ENCODE measurements at places on chromosomes 13 and 19.
A peak's percentile ranks its signal among the peaks of the same experiment; 100 is the strongest.

GRCh38 chr13:51036418-51036817, 74.7 kb downstream of the C13orf42 start:
- no peak for DNase-seq

DNA sequence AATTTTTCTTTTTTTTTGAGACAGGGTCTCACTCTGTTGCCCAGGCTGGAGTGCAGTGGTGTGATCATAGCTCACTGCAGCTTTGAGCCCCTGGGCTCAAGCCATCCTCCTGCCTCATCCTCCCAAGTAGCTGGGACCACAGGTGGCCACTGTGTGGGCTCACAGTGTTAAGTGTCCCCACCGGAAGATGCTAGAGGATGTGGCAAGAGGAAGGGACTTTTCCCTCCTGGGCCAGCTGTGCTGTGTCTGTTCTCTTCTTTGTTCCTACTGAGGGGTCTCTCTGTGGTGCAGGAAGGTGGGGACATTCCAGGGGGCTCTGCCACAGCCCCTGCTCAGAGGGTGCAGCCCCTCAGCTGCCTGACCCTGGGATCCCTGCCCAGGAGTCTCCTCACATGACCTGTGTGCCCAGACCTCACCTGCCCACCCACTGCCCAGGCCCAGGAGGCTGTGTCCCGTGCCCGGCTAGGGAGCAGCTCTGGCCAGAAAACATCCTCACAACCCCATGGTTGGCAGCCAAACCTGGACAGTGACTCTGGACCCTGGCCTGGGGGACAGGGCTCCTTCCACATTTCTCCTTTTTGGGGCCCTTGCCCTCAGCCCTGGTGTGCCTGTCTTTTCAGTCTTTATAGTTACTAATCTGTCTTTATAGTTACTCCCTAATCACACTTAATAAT, 14.4 kb upstream of the ANKRD10 start:
- no peak for DNase-seq

DNA sequence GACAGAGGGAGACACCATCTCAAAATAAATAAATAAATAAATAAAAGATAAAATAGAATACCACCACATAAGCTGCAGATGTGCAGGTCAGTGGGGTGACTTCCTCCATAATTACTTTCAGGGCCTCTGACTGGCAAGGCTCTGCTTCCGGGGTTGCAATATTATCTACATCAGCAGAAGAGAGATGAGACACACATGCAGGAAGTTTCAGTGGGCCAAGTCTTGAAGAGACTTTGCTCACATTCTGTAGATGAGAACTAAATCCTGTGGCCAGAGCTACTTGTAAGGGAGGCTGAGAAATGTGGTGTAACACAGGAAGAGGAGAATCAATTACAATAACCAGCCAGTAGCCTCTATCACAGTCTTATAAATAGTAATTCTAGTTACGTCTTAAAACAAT, 89.9 kb upstream of the MAB21L1 start:
- DNase-seq: no peak

GRCh38 chr19:17081672-17082630, 6.4 kb downstream of the MYO9B start:
- no peak for DNase-seq

DNA sequence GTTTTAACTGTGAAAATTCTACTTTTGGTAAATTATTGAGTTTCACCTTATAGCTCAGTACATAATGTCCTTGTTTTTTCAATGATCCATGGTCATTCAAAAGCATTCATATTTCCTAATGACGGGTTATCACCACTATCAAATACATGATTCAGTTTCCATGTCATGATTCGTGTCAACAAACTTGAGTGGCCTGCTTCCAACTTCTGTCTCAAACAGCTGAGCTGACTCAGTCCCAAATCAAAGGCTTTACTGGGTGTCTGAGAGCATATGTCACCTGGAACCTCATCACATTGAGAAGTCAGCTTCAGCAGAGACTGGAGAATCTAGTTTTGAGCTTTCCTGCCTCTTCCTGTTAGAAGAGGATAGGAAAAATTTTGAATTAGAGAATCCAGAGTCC, 40.3 kb upstream of the SGCG start:
- DNase-seq: no peak

DNA sequence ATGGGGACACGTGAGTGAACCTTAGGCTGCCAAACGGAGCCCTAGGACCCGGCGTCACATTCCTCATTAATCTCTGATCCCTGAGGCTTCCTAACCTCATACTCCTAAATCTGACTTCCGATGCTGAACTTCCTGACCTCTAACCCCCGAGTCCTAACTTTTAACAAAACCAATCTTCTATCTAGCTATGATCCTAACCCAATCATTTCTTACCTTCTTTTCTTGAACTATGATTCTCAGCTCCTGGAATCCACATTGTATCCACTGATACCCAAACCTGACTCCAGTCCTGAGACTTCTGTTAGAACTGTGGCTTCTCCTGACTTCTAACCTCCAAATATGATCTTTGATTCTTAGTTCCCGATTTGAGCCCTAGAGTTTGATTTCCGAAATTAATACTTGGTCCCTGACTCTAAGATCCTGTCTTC, 447 bp downstream of the NFKBIB start:
- no peak for DNase-seq

DNA sequence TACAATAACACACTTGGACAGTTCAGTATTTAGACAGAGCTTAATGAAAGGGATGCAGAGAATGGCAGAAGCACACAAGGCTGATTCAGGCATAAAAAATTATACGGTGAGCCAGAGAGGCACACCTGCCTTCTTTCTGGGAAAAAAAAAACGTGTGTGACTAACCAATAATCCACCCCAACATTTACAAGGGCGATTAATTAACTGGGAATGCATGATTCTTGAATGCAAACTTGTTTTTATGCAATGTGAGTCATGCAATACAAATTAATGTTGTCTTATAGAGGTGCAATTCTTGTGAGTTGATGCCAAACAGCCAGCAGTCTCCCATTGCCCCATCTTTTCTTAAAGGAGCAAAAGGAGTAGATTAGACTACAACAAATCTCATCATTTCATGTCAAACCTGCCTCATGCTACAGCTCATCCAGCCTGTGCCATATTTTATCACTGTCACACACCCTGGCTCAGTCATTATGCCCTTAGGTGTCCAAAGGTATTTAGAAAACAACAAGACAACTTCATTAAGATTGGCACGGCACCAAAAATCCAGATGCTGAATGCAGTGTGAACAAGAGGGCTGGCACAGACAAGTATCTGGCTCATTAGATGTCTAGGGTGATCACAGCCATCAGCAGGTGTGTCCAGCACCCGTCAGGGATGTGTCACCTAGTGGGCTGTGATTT, 721.1 kb downstream of the EFNB2 start:
- no peak for DNase-seq

GRCh38 chr19:45508861-45509691, 1.8 kb downstream of the VASP start:
- DNase-seq: peak; percentile 87

GRCh38 chr13:22967669-22968068, 213.1 kb upstream of the SGCG start:
- DNase-seq: no peak

DNA sequence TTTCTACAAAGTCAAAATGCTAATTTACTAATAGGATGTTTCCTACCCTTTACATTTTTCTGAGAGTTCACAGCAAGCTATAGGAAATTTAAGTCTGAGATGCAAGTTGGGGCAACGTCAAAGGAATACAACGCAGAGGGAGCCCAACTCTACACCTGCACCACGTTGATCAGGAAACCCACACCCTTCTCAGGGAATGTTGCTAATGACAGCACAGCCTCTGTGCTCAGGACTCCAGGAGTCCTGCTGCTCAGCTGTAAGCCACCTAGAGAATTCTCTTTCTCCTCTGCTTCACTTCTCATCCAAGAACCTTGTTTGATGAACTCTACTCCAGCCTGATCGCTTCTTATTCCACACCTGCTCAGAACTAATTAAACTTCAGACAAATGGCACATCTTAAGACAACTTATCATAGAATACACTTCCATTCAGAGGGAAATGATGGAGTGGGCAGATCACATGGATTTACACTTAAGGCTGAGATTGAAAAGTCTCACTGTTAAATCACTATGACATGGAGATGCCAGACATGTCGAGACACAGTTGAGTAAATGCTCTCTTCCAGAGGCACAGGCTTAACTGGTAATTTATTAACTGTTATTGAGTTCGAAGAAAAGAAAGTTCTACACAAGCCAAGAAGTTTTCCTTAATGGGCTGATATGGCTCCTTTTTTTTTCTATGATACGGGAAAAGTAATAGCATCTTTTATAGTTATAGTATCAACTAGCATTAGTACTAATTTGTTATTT, 811.6 kb upstream of the ARGLU1 start:
- DNase-seq: no peak

- DNase-seq: no peak
Measured at GRCh38 chr13:93377196-93377595, 150.6 kb downstream of the GPC6 start.

- DNase-seq: no peak
Measured at GRCh38 chr13:51727634-51728274, 76.2 kb downstream of the DHRS12 start.

- no peak for DNase-seq
Measured at GRCh38 chr19:5899728-5900526, 3.7 kb downstream of the NDUFA11 start.

DNA sequence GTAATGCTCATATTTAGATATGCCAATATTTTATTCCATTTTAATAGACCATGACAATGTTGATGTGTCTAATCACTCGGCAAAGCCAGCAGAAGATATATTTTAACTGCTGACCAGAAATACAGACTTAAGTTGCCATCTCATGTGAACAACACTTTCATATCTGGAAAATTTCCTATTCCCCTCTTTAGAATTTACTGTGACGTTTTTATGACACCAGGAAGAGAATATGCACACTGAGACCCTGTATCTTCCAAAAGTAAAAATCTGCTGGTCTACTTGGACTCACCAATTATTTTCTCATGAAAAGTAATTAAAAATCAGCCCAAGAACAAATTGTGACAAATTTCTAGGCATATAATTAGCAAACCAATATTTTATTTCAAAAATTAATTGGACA, 2.1 kb downstream of the PROSER1 start:
- no peak for DNase-seq

DNA sequence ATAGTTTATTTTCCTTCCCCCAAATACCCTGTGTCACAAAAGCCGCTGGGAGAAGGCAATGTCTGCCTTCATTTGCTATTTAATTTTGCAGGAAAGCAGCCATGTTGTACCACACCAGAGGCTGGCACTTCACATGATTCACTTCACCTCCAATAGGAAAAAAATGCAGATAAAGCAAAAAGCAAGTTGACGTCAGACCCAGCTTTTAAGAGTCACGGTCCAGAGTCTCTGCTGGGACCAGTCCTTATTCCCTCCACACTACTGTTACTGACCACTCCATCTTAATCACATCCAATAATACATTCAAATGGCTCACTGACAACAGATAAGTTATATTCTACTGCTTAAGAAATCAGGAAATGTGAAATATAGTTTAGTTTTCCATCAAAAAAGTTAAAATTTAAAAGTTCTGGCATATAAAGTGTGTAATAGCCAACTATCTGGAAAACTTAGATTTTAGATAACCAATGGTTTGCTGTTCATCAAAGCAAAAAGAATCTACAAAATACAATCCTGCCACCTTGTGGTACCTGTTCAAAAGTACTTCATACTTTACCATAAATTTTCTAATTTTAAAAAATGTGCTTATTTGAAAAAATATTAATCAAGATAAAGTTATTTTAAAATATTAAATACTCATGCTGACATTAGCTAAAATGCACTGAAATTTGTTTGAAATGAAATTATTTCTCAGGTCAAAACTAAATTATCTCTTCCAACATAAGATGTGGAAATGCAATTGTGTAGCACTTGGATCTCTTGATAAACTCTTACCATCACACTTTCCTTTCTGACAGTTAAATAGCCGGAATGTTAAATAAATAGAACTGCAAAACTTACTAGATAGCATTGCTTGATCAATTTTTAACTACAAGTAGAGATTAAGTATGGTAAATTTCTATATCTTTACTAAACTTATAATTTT, 97.3 kb downstream of the SERP2 start:
- DNase-seq: no peak

DNA sequence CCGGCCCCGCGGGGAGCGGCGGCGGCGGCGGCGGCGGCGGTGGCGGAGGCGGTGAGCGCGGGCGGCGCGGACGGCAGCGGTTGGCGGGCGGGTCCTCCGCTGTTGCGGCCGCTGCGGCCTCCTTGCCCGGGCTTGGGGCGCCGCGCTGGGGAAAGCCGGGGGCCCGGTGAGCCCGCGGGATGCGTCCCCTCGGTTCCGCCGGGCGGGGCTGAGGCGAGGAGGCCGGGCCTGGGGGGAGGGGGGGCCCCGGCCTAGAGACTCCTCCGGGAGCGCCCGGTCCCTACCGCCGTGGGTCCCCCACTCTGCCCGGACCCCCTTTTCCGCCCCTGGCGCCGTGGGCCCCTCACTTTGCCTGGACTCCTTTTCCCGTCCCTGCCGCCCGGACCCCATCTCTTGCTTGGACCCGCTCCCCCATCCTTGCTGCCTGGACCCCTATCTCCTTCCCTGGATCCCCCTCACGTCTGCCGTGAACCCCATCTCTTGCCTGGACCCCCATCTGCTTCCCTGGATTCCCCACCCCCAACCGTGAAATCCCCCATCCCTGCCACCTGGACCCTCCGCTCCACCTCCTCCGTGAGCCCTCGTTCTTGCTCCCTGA, 28.6 kb upstream of the NDUFS7 start:
- DNase-seq: no peak

All from SK-N-SH (cell line).